ENCODE measurements at places on chromosomes 5 and 9.

- no peak for DNase-seq
These were observed 72.3 kb upstream of the STARD4 start for GRCh38 chr5:111584651-111585050.

DNA sequence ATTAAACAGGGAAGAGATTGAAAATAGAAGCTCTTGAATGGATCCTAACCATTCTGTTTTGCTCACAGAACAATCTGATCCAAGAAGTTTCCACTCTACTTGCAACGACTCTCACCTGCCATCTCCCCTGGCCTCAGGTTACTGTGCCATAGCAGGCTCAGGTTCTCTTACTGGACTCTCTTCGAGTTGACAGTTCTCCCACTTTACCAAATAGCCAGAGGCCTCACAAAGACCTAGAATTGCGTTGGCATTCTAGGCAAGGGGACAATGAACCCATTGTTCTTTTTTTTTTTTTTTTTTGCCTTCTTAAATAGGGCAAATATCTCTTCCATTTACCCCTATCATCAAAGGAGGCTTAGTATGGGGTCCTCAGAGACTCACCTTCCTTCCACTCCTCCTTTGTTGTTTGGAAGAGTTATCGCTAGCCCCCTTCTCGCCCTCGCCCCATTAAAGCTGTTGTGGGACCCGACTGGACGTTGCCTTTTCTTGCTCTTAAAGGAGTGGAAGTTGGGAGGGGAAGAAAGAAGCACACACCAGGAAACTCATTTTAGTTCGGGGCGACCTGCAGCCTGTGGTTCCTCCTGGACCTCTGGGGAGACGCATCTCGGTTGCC lies 688 bp upstream of the PLPPR1 start:
- no peak for DNase-seq

DNA sequence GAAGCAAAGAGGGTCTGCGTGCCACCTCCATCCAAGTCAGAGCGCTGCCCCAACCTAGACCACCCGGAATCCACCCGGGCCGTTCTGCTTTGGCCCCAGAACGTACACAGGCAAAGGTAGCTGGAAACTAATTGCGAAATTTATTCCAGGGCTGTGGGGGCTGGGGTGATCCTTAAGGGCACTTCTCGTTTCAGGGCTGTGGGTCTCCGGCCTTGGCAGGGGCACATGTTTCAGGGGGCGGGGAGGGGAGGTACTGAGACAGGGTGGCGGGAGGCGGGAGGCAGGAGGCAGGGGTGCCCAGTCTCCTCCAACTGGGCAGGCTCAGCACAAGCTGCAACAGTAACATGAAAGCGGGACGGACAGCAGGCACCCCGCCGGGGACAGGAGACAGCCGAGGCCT lies 26.1 kb downstream of the NR5A1 start:
- no peak for DNase-seq

GRCh38 chr5:177476531-177477233 lies 3.2 kb upstream of the DBN1 start:
- peak; percentile 38 for DNase-seq

DNA sequence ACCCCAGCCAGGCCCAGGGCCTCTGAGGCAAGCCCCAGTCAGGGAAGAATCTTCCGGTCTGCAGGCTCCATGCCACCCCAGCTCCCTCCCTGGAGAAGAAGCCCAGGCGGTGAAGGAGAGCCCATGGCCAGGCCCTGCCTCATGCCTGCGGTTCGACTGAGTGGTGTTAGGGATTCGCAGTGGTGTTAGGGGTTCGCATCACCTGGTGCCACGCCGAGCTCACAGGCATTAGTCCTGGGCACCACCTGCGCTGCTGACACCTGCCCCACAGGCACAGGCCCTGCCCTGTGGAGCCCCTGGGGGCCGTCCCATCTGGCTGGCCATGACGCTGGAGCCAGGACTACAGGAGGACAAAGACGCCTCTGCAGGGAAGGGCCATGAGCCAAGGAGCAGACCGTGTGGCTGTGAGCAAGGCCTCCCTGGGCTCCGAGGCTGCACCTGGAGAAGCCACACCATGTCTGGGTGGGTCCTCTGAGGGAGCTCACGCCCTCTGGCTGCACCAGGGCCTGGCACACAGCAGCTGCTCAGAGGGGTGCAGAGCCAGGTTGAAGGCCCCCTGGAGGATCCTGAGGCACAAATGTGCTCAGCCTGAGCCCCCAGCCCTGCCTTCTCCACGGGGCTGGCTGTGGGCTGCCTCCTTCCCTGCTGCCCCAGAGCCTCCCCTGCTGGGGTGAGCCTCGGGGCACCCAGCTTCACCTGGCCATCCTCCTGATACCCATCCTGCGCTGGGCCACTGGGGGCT lies 27.6 kb upstream of the RNF130 start:
- DNase-seq = no peak

DNA sequence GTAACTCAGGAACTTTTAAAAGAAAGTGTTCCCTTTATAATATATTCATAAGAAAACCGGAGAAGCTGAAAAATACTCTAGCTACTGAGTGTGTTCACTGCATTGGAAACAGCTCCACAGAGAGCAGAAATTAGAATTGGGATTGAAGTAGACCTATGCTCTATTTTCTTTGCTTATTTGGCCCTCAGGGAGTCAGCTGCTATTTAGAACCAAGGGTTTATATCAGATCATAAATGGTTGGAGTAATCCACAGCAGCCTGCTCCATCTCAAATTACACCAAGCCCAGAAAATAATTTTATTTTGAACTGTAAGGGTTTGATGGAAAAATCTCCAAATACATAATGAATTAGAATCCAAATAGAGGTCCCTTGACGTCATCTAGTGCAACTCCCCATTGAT lies 202.6 kb downstream of the ADAMTSL1 start:
- DNase-seq = no peak

- no peak for DNase-seq
These were observed 69.3 kb downstream of the SHB start for GRCh38 chr9:37999588-38000189.

All from thyroid gland (tissue), 4 donors.